ENCODE measurements at places on chromosomes 11 and 22. TPM values are rescaled to one million over a fixed set of nuclear protein-coding genes. Genes with fewer than 3 reads are reported as not detected.

DSCAML1 gene
- total RNA-seq = 0.87 TPM

GRCh38 chr22:44287741-44288140 is 25.0 kb downstream of the SHISAL1 start:
- no peak for DNase-seq

- DNase-seq = no peak
Measured at GRCh38 chr22:43035250-43035649, 20.3 kb upstream of the PACSIN2 start.

BIRC3 gene
- total RNA-seq = 79.9 TPM
